ENCODE measurements at places on chromosomes 7 and 10.

GRCh38 chr10:45644527-45644926 is 28.0 kb downstream of the ZFAND4 start:
- DNase-seq = no peak

- DNase-seq = no peak
Measured at GRCh38 chr10:124143721-124144120, 50.3 kb upstream of the CHST15 start.

DNA sequence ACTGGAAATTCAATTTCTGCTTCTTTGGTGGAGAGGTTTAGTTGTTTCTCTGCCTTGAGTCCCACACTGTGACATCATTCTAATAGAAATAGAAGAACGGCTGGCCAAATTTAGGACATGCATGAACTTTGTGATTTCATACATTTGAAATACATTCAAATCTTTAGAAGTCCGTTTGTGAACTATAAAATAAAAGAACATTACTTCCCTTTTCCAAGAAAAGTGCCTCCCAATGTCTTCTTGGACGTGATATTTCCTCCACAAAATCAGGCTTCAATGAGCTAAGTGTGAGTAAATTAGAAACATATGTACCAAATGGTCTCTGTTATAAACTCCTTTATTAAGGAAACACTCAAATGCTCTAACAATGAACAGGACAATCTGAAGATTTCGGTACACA is 314.5 kb upstream of the AKR1E2 start:
- DNase-seq = no peak

DNA sequence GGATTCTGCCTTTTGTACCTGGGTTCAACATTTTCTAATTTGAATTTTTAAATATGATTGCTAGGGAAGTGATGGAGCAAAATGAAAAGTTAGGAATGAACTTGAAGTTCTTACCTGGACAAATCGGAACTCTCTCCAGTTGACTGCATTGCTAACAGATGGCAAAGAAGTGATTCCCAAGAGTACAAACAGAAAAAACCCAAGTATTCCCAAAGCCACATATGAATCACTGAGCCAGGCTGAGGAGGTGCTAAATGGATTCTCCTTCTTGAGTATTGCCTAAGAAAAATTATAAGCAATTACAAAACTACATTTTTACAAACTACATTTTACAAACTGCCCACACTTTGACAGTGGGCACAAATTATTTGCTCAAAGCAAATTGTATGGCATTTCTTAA is 25.9 kb downstream of the STEAP4 start:
- no peak for DNase-seq

GRCh38 chr7:126605056-126605455 is 647.7 kb downstream of the GRM8 start:
- no peak for DNase-seq

DNA sequence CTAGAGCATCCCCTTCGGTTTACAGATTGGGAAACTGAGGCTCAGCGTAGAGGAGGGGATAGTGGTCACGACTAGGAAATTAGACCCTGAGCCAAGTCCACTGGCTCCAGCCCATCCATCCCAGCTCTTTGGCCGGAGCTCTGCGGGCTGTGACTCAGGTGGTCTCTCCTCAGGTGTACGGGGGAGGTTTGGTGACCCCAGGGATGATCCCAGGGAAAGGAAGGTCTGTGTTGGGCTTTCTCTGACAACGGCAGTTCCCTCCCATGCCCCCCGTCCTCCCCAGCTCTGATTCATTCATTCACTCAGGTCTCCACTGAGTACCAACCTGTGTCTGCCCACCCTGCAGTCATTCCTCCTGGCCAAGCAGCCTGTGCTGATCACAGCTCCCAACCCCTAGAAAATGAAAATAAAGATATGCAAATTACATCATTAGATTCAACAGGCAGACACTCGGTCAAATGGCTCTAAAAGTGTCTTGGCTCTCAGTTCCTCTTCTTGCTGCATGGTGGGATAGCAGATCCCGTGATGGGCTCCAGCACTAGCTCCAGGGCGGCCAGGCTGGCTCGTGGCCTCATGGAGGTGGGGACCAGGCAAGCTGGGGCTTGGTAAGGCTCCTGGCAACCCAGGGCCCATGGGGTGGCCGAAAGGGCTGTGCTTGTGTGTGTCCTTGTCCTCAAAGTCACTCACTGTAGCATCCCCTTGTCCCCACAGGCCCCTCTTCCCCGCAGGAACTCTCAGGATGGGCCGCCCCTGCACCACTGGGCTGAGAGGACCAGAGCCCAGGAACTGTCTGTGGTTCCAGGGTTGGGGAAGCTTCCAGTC is 37.8 kb downstream of the CLRN3 start:
- DNase-seq = no peak

- DNase-seq = no peak
Measured at GRCh38 chr7:81234896-81235295, 316.0 kb upstream of the SEMA3C start.

All from HFFc6 (cell line).